ENCODE measurements at places on chromosomes 6 and 20.

DNA sequence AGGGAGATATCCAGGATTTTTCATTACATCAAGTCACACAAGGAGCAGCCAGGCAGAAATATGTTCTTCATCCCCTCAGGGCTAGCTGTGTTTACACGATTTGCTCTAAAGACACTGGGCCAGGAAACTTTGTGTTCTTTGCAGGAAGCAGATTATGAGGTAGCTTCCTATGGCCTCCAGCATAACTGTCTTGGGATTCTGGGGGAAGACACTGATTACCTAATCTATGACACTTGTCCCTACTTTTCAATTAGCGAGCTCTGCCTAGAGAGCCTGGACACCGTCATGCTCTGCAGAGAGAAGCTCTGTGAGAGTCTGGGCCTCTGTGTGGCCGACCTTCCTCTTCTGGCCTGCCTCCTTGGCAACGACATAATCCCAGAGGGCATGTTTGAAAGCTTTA lies 11.2 kb downstream of the FAM120B start:
- no peak for DNase-seq

DNA sequence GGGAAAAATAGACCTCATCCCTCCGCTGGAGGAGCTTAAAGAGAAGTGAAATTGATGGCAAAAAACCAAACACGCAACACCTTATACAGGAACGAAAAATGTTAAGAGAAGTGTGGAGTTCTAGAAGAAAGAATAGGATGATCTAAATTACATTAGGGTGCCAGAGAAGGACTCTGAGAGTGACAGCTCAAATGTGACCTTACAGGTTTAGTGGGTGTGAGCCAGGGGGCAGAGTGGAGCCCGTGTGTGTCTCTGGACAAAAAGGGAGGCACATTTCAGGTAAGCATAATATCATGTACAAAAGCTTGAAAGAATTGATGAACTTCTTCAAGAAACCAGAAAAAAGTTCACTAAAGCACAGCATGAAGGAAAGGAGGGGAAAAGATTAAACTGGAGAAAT lies 20.8 kb downstream of the HLA-DRA start:
- no peak for DNase-seq

GRCh38 chr6:119259027-119259426 lies 90.5 kb downstream of the MAN1A1 start:
- DNase-seq = no peak

DNA sequence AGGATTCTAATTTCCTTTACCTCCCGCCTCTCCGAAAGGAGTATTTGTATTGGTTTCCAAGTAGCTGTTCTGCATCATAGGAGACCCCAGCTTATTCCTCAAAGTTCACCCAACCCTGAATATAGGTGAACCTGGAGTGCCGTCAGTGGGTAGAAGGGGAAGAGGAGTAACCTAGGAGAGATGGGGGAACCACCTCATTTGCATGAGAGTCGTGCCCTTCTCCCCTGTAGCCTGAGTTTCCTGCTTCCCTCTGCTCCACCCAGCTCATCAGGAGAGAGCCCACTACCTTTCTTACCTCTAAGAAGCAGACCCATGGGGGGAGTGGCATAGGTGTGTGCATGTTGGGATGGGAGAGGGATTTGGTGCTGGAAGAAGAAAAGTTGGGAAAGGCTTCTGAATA lies 17.3 kb upstream of the WFDC2 start:
- DNase-seq = no peak

DNA sequence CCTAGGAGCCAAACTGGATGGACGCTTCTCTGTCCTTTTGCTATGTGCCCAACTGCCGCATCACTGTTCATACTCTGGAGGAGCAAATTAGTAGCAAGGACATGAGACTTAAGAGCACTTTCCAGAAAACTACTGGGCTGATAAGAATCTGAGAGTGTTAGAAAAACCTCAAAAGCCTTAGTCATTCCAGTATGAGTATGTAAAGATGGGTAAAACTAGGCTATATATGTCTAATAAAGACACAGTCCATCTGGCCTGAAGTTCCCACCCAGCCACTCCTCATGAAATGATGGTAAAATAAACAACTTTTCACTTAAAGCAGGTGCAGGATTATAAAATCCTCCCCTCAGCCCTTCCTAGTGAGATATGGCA lies 30.6 kb downstream of the SHLD1 start:
- DNase-seq = no peak

DNA sequence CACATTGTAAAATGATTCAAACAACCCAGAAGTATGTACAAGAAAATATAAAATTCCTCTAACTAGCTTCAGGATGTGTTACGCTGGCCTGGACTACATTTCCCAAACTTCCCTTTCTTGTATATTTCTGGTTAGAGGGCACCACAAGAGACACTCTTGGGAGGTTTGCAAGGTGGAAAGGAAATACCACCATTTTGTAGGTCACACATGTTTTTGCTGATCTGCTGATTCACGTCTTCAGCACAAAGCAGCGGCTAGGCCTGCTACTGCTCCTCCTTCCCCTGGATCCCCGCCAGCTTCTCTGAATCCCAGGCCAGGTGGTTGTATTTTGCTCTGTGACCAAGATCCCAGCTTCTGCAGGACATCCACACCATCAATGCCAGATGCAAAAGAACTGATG lies 104.2 kb downstream of the AGPAT4 start:
- peak; percentile 47 for DNase-seq
